ENCODE measurements at places on chromosomes 3 and 15.

DNA sequence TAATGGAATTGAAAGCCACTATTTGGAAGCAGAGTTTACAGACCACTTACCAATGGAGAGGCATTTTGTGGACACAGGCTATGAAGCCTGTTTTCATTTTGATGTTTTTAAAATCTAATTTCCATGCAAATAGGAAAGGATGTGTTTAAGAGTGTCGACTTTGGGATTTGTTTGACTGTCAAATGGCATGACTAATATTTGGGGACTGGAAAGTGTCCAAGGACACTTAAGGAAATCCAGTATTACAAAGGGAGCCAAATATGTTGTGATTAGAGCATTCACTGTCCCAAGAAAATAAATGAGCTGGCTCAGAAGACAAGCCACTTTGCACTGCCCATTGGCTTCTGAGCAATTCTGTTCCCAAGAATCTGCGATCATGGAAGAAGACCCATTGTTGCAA lies 34.0 kb upstream of the SLC6A11 start:
- DNase-seq, result no peak

DNA sequence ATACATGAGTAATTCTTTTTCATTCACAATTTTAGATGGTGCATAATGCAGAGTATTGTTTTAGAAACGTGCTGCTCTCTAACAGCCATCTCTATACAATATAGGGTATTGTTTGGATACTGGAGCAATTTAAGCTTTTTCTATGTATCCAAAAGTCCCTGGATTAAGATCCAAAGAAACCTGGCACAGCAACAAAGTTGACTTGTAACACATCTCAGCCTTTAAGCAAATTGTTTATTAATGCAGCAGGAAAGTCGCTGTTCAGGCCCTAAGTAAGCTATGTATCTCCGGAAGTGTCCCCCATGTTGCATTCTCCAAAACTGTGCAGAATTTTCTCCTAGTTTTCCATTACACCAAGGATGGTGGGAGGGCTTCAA lies 7.3 kb downstream of the VGLL4 start:
- no peak for DNase-seq

- peak; percentile 95 for DNase-seq
Measured at GRCh38 chr3:102156426-102156825, 278.4 kb upstream of the ZPLD1 start.

GRCh38 chr3:15428539-15428938 lies 1.1 kb downstream of the EAF1 start:
- DNase-seq, result peak; percentile 62

DNA sequence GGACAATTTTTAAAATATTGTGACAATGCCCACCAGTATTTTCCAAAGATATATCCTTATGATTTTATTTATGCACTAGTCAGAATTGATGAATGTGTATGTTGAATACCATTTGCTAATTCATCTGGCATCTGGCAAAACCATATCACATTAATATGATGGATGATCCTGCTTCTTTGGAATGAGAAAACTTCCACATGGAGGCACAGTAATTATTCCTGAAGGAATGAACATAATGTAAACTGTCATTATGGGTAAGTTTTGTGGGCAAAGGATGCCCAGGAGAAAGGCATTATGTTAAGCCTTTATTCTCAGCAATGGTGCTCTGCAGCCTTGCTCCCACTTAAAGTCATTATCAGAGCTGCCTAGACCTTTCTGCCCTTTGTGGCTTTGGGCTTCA lies 113.0 kb upstream of the MME start:
- DNase-seq, result peak; percentile 14
